ENCODE measurements at places on chromosomes 16 and 17.

GRCh38 chr16:71854369-71854948 lies 8.7 kb downstream of the ATXN1L start:
- no peak for DNase-seq

DNA sequence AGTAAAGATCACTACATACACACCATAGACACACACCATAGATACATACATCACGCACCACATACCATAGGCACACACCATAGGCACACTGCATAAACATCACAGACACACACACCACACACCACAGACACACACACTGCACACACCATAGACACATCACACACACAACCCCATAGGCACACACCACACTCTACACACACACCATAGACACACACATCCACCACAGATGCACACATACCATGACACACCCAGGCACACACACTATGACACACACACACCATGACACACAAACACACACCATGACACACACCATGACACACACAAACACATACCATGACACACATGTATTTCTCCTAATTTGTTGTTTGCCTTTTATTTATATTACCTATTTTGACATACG lies 14.1 kb downstream of the TBC1D16 start:
- no peak for DNase-seq

- DNase-seq = no peak
Measured at GRCh38 chr17:38420518-38420917, 7.7 kb upstream of the ARHGAP23 start.

GRCh38 chr17:42681976-42682721 lies at the start of gene CNTNAP1:
TSS of gene CNTNAP1 (plus strand) at chr17:42682531. CDS start at chr17:42682830, 299 bp downstream.
- DNase-seq = no peak

GRCh38 chr16:11391576-11391975 lies 46.3 kb downstream of the RMI2 start:
- DNase-seq = no peak

All from stimulated activated CD4-positive, alpha-beta T cell treated with anti-CD3 and anti-CD28 coated beads, Interleukin-4, amount 100 ng/mL, for 24 hours (primary cell).